ENCODE measurements at places on chromosomes 4 and X. TPM values are rescaled to one million over a fixed set of nuclear protein-coding genes. Genes with fewer than 3 reads are reported as not detected.

The PPP2R3B gene
- total RNA-seq = 52.9 TPM

The POU4F2 gene
- total RNA-seq = not detected

The SFRP2 gene
- total RNA-seq = not detected

- H3K4me3 ChIP-seq = no peak overlapping the region
- no peak overlapping the region for H3K27ac ChIP-seq
- H3K36me3 ChIP-seq = no peaks in the 10 kb centered on the region
- H3K4me1 ChIP-seq = no peaks in the 10 kb centered on the region
- peaks cover 3% of the 10 kb centered on the region for H3K27me3 ChIP-seq
Observed at GRCh38 chr4:155509555-155509954, 132.8 kb upstream of the MAP9 start.

DNA sequence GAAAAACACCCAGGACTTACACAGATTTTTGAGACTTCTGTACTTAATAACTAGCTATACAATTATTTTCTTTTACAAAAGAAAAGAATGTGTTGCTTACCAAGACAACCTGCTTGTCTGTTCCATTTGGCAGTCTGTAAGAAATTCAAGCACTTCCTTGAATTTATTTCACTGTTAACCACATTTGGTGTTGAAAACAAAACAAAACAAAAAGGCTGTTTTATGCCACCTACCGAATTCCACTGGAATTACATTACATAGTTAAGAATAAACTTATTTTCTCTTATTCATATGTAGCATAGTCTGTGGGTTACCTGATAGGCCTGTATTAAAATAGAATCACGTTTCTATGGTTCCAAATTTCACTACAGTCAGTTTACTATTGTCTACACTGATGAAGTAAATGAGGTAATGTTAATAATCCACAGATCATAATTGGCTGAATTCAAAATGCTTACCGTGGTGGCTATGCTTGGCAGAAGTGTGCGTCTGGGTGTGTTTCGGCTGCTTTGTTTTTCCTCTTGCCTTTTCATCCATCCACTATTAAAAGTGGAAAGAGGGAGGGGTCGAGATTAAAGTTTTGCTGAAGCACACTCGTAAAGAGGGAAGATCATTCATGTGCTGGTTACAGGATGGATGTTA is at the start of gene TLR1:
Gene TLR1, minus strand, starts transcription at position 138 of the 642 bp plus-strand sequence. CDS start 5,960 bp downstream, outside the sequence.
- peak within 1 kb of the TSS; percentile 86 for H3K27ac ChIP-seq
- H3K36me3 ChIP-seq = peaks cover 40% of the 10 kb centered on the region
- peaks cover 12% of the 10 kb centered on the region for H3K4me1 ChIP-seq
- H3K4me3 ChIP-seq = peak within 1 kb of the TSS; percentile 85
- no peak for DNase-seq

DNA sequence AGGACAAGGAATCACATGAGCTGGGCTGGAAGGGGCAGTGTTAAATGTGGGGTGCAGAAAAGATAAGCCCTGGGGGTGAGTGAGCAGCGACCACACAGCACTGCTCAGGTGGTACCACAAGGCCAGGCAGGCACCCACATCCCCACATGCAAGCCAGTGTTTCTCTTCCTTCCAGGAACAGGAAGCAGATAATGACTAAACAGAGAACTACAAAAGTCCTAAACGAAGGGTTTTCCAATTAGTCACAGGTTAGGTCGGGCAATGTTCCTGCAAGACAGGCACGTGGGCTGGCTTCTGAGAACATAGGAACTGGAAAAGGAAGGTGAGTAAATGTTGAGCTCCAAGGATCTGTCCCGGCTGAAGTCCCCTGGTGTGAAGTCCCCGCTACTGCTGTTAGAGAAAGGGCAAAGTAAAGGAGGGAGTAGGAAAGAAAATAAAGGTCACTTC is 19.5 kb downstream of the RELL1 start:
- H3K36me3 ChIP-seq = peaks cover 4% of the 10 kb centered on the region
- no peak for DNase-seq
- H3K27me3 ChIP-seq = no peaks in the 10 kb centered on the region
- H3K4me1 ChIP-seq = peaks cover 71% of the 10 kb centered on the region
- peak overlapping the region; percentile 68 for H3K27ac ChIP-seq

- no peaks in the 10 kb centered on the region for H3K36me3 ChIP-seq
- H3K27me3 ChIP-seq = no peaks in the 10 kb centered on the region
- no peak overlapping the region for H3K27ac ChIP-seq
Observed at GRCh38 chr4:69830560-69831269, 29.2 kb downstream of the SULT1E1 start.
